ENCODE measurements at places on chromosomes 3 and 15.

- no peak for DNase-seq
Observed at GRCh38 chr3:119195911-119196310, 22.5 kb downstream of the UPK1B start.

DNA sequence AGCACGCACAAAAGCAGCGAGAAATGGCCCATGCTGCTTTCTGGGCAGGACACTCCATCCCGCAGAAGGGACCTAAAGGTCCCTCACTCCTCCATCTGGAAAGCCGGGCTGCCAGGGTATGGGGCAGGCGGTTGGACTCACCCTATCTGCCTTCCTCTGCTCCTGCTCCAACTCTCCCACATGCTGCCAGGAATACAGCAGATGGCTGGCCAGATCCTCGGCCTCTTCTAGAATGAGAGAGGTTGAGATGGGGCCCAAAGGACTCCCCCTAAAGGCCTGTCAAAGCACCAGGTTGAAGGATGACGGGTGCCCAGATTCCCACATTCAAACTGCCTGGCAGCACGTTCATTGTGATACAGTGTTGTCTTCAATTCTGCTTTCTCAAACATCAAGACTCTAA is 85.1 kb upstream of the C2CD4B start:
- DNase-seq: no peak

- DNase-seq: no peak
Observed at GRCh38 chr3:67458408-67458807, 196.0 kb downstream of the SUCLG2 start.

DNA sequence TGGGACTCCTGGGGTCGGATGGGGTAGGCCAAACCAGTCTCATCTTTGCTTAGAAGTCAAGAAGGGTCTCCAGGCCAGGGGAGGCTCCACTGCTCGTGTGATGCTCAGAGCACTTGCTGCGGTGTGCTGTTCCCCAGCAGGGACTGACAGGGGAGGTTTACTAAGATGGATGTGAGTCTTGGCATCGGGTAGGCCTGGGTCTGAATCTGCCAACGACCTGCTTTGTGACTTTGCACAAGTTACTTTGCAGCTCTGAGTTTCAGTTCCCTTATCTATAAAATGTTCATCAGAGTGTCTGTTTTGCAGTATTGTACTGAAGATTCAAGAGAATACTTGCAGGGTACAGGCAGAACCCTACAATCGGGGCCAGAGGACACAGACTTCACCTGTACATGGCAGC is 17.3 kb upstream of the CDCP1 start:
- no peak for DNase-seq

DNA sequence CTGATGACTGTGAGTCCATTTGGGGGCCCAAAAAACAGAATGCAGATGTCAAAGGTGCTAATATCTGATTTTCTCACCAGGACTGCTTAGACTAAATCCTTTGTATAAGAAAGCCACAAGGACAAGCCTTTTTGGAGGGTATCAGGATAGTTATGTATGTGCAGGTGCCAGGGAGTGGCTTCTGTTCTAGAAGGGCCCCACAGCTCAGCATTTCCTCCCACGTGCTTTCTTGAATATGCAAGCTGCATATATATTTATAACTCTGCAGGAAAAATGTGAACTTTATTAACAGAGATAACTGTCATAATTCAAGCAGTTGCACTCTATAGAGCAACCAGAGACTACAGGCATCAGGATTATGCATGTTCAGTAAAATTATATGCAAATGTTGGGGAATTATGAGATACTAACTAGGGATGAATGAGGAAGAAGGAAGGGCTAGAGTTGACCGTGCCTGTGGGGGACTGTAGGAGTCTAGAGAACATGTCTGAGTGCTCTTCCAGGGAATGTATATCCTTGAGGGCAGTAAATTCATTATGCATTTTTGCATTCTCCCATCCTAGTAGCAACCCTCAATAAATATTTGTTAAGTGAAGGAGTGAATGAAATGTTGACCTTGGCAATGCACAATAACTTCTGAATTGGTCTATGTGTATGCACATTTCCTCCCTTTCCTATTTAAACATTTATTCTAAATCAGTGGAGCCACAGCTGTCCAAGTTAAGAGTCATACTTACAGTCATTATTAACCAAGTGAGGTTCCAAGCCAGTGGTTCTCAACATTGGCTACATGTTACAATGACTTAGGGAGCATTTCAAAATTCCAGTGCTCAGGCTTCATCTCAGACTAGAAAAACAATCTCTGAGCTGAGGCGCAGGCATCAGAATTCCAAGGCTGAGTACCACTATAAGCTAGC is 94.8 kb upstream of the ANKRD28 start:
- no peak for DNase-seq

DNA sequence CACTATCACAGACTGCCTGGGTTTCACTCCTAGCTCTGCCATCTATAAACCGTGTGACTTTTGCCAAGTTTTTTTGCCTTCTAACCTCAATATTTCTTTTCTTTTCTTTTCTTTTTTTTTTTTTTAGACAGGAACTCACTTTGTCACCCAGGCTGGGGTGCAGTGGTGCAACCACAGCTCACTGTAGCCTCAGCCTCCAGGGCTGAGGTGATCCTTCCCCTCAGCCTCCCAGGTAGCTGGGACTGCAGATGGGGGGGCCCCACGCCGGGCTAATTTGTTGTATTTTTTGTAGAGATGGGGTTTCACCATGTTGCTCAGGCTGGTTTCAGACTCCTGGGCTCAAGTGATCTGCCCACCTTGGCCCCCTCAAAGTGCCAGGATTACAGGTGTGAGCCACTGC is 3.2 kb upstream of the ADAM10 start:
- DNase-seq: no peak

- no peak for DNase-seq
Observed at GRCh38 chr15:71323584-71323983, 208.3 kb downstream of the THSD4 start.

DNA sequence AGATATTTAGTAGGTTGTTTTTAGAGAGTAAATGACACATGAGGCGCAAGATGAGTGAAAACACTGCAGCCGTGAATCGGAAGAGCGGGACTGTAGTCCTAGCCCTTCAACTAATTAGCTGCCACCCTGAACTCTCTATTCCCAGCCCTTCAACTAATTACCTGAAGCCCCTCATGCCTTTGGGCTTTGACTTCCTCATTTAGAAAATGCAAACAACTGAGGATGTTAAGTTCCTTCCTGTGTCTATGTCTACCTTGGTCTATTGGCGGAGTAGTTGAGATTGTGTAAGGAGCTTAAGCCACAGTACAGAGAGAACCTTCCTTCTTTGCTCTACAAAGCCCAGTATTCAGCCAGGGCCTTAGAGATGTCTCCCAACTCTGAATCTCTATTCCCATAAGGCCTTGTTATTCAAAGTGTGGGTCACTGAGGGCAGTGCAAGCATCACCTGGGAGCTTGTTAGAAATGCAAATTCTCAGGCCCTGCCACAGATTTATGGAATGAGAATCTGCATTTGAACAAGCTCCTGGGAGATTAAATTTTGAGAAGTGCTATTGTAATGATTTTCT is 71.8 kb upstream of the SCN5A start:
- DNase-seq: no peak

GRCh38 chr3:58567251-58567515 is 10.0 kb downstream of the FAM107A start:
- no peak for DNase-seq

DNA sequence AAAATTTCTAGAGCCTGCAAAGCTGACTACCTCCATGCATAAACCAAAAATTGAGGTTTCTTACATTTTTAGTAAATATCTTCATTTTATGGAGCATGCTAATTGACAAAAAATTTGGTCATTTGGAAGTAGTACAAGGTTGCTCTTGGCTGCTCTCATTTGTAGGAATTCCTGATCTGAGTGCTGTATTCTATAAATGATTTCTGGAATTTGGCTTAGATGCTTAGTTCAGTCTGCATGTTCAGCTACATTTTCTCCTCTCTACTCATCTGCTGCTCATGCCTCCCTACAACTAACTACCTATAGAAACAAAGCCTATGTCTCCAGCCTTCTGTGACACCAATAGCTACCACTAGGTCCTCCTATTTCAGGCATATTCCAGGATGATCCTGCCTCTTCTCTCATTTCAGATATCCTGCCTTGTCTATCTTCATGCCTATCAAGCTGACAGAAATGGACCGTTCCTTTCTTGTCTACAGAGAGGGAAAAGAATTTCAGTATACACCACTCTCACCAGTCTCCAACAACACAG is 901.1 kb downstream of the TBL1XR1 start:
- DNase-seq: no peak

GRCh38 chr3:158452334-158452733 is 118.7 kb upstream of the MLF1 start:
- no peak for DNase-seq

GRCh38 chr3:123327956-123328850 is 120.7 kb downstream of the ADCY5 start:
- DNase-seq: no peak

DNA sequence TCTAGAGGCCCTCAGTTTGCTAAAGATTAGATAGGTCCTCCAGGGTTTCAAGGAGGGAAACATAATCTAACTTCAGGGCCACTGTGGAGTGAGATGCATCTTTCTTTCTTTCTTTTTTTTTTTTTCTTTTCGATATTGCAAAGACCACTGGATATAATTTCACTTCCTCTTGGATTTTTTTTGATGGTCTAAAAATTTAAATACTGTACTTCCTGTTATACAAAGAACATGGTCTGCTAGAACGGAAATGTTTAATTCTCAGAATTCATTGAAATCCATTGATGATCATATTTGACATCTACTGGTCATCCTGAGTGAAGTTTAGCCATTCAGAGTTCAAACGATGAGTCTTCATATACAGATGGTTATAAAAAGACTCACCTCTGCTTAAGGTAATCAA is 808.8 kb upstream of the LMCD1 start:
- DNase-seq: no peak

Measured in stimulated activated CD8-positive, alpha-beta memory T cell treated with anti-CD3 and anti-CD28 coated beads, Interleukin-4, amount 100 ng/mL, for 4 hours (primary cell).